CD4-positive, CD25-positive, alpha-beta regulatory T cell (primary cell): ENCODE measurements at places on chromosomes 7 and 10. TPM values are rescaled to one million over a fixed set of nuclear protein-coding genes. Genes with fewer than 3 reads are reported as not detected.

DNA sequence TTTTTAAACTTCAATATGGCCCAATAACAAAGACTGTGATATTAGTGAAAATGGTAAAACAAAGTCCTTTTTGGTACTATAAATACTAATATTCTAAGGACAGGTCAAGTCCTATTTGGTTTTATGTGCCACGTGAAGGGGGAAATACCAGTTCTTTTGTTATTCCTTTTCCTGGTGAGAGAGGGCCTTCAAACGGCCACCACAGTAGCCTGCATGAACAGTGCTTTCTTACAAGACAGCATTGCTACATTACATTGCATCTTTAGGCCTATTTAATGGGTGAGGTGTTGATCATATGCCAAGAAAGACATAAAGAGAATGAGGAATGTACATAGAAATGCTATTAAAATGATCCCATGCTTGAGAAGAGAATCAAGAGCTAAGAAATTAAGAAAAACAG lies 214.8 kb downstream of the LRRTM3 start:
- DNase-seq: no peak

Gene NDUFB8
- total RNA-seq: 183 TPM

Gene GIMAP5
- 37.4 TPM for total RNA-seq

GRCh38 chr7:114160925-114161324 lies 242.1 kb upstream of the PPP1R3A start:
- no peak for DNase-seq

DNA sequence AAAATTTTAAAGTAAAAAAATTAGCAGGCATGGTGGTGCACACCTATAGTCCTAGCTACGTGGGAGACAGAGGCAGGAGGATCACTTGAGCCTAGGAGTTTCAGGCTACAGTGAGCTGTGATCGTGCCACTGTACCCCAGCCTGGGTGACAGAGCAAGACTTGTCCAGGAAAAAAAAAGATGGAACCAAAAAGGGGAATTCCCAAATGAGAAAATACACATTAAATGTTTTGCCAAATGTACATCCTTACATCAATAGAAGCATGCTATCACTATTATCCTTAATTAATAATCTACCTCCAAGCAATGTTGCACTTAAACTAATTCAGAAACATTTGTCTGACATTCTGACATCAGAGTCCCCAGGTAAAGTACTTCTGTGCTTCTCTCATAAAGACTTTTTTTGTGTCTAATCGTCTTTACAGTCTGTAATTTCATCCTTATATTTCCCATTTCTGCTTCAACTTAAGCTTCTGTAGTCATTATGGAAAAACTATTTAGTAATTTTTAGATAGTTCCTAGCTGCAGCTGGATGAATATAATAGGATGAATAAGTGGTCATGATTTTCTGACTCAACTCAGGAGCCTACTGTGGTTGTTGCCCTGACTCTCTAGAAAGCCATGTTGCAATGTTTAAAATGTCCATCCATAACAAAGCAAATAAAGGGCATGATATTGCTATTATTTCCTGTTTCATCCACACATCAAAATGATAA lies 57.7 kb downstream of the MYPN start:
- no peak for DNase-seq

Gene ZNF777
- 13.4 TPM for total RNA-seq

Gene ICA1
- 11.3 TPM for total RNA-seq

Gene MMD2
- not detected for total RNA-seq

DNA sequence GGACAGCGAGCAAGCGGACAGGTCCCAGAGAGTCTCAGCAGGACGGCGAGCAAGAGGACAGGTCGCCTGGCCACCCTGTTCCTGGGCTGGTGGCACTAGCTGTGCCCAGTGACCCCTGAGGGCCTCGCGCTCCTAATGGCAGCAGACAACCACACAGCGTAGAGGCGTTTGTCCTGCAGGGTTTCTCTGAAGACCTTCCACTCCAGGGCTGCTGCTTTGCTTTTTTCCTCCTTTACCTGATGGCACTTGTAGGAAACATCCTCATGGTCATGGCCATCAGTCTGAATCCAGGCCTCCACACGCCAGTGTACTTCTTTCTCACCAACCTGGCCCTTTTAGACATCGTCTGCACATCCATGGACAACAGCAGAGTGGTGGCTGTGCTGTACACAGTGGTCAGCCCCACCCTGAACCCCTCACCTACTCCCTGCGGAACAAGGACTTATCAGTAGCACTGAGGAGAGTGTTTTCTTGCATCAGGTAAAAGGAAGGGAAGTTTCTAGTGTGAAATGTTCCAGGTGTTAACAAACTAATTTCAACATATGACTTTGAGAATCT lies 27.4 kb downstream of the SCART1 start:
- DNase-seq: no peak

GRCh38 chr10:78248651-78249464 lies 215.2 kb downstream of the RPS24 start:
- no peak for DNase-seq

DNA sequence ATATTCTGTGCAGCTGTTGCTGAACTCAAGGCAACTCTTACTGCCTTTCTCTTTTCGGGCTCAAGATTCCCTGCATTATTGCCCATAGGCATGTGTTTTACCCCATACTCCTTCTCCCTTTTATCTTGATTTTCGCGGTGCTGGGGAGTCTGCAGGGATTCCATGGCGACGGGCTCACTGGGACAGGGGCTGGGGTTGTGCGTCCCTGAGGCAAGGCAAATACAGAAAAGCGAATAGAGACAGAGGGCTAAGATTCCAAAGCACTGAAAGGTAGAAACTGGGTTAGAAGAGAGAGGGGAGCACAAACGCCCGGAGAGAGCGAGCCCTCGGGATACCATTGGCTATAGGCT lies 519 bp upstream of the RPP38 start:
- no peak for DNase-seq

Gene TMEM236
- 0.10 TPM for total RNA-seq

DNA sequence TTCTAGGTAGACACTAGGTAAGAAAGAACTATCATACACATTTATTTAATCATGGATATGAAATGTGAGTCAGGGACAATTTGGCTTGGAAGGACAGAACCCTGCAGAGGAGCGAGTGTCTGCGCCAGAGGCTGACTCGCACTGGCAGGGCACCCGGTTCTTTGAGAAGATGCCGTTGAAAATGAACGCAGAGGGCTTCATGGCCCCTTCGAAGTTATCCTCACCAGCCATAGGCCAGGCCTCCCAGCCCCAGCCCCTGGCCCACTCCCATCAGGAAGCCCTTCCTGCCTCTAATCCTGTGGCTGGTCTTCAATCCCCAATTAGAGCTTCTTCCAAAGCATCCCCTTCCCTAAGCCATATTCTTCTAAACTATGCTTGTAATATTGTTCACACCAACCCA lies 239.8 kb downstream of the TCERG1L start:
- no peak for DNase-seq

Gene C10orf71
- total RNA-seq: not detected

DNA sequence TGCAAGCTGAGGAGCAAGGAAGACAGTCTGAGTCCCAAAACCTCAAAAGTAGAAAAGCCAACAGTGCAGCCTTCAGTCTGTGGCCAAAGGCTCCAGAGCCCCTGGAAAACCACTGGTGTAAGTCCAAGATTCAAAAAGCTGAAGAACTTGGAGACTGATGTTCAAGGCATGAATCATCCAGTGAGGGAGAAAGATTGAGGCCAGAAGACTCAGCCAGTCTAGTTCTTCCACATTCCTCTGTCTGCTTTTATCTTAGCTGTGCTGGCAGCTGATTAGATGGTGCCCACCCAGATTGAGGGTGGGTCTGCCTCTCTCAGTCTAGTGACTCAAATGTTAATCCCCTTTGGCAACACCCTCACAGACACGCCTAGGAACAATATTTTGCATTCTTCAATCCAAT lies 20.1 kb upstream of the MDFIC start:
- DNase-seq: no peak

DNA sequence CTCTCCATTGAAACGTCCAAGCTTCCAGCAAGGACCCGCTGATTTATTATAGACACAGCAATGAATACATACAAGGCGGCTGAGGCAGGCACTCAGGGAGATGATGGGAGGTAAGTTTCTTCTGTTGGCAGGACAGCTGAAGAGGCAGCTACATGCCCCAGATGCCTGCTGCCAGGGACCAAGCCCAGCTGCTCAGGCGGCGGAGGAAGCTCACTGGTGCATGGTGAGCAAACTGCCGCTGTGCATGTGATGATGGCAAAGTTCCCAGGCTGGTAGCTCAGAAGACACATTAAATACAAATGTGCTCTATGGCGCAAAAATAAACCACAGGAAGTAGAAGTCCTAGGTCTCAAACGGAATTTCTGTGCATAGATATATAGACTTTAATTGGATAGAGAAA lies 2.3 kb downstream of the DNTT start:
- no peak for DNase-seq
